Activated CD4-positive, alpha-beta T cell treated with anti-CD3 and anti-CD28 coated beads for 24 hours (primary cell): ENCODE measurements at places on chromosomes 16 and 17.

GRCh38 chr17:76087531-76087930 lies 8.5 kb downstream of the ZACN start:
- DNase-seq, result no peak

- DNase-seq, result no peak
Observed at GRCh38 chr17:40997361-40997760, 2.3 kb downstream of the KRTAP3-2 start.

- DNase-seq, result no peak
Observed at GRCh38 chr17:21228111-21228510, 14.2 kb upstream of the TMEM11 start.

DNA sequence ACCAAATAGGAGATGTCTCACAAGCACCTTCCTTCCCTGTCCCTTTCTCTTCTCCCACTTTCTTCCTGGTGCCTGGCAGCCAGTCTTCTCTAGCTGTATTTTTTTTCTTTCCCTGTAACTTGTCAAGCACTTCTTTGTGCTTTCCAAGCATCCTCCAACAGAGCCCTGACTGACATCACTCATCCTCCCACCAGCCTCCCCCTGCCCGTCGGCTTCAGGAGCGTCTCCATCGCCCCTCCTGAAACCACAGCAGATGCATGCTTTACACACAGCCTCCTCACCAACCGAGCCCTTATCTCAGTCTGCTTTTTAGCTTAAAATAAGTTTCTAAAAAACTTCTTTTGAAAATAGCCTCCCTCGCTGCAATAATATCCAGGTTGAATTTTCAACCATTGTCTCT lies 268.7 kb upstream of the CDH5 start:
- no peak for DNase-seq

- DNase-seq, result no peak
Observed at GRCh38 chr17:60904582-60904981, 226.9 kb downstream of the BCAS3 start.

DNA sequence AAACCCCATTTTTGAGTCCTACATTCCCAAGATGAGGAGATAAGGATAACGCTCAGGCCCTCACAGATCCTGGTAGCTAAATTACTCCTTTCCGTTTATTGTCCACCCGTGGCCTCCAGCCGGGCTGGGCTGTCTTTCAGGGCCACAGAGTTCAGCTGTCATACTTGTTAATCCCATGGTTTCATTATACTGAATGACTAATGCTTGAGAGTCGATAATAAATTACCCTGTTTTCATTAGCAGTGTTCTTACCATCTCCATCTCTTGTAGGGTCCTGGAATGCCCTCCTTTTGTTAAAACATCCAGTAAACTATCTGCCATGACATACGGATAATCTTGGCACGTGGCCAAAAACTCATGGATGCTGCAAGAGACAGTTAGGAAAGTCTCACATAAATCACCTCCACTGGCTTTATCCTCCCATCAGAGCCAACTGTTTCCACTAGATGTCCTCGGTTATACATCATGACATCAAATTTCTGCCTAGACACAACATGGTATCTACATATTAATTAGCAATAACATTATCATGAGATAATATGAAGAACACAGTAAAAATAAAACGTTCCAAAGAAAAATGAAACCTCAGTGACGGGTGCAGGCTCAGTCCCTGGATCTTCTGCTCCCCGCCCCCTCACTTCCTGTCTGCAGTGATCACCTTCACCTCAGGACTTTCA lies 45.3 kb downstream of the BRD7 start:
- no peak for DNase-seq

DNA sequence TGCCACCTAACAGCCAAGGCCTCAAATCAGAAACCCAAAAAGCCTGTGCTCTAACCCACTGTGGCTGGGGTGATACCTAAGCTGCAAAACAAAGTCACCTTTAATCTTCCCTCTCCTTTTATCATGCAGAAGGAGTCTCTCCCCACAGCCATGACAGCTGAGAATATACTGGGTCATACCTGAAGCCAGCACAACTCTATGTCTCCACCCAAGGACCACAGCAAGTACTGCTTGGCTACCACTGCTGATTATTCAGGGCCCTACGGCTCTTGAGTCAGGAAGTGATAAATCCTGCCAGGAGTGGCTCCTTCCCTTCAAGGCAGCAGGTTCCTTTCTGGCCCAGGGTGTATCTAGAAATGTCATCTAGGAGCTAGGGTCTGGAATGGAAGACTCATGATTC lies 151.5 kb upstream of the TOM1L1 start:
- no peak for DNase-seq
